ENCODE measurements at places on chromosomes 12 and 14.

DNA sequence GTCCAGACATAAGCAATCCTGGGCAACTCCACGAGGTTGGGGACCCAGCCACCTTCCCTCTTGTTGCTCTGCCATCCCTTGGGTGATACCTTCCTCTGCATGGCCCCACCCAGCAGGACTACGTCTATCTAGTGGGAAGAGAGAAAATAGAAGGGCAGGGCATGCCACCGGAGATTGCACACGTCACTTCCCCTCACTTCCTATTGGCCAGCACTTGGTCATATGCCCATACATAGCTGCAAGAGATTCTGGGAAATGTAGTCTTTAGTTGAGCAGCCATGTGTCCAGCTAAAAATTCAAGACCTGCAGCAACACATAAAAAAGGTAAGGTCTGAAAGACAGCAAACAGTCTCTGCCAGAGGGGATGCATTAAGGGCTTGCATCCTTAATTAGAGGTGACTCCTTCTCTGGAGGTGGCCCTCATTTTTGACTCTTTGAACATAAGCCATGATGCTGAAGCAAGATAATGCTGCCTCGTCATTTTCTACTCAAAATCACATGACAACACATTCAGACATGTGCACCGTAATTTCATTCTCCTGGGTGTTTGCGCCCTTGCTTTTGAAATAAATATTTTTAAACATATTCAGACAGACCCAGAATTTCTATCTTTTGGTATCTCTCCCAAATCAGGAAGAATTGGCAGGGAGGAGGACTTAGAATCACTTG is 91.8 kb upstream of the PWP1 start:
- no peak for DNase-seq

DNA sequence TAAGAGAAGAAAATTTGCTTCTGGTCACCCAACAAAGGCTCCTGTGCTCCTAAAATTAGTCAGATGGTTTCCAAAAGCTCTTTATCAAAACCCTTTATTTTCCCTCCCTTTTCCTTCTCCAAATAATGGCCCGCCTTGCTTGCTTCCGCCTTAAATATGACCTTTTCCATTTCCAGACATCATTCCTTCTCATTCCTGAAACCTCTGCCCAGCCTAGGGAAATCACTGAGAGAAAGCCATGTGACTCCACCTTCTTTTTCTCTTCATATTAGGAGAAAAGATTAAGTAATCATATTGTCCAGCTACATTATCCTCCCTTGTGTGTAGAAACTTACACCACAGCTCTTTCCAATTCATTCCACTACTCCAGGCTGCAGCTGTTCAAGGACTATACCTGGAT is 75.7 kb upstream of the GPHB5 start:
- DNase-seq: no peak

GRCh38 chr12:27031531-27031930 is 9.2 kb downstream of the MED21 start:
- DNase-seq: no peak

DNA sequence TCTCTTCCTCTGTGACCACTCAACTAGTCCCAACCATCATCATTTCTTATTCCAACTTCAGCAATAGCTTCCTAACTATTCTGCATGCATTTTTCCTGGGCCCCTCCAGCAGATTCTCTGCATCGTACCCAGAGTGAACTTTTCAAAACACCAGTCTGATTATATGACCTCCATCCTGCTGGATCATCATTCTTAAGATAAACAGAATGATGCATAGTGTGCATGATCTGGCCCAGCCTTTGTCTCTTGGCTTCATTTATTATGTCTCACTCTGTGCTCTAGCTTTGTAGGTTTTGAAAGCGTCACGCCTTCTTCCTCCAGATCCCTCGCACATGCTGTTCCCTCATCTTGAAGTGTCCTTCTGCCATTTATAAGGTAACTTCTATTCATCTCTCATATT is 46.3 kb upstream of the SLC38A4 start:
- peak; percentile 7 for DNase-seq

Measured in brain microvascular endothelial cell (primary cell).